Fibroblast of upper back skin (primary cell): ENCODE measurements at places on chromosomes 11 and 22.

- DNase-seq = no peak
Measured at GRCh38 chr11:98277251-98277912, 743.4 kb upstream of the CNTN5 start.

DNA sequence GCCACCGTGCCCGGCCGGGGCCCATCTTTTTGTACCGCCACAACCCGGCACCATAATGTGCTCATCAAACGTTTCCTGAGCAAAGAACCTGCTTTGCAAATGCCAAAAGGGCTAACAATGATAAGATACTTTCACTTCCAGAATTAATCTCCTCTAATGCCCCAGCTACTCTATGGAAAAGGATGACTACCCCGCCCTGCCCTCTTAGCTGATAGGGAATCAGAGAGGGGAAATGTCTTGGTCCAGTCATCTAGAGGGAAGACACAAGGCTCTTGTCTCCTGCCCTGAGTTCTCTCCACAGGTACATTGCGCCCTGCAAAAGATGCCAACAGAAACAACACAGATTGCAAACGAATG is 586 bp downstream of the TTLL1 start:
- DNase-seq = no peak

GRCh38 chr22:49992921-49993648 is 19.5 kb downstream of the IL17REL start:
- DNase-seq = peak; percentile 28

GRCh38 chr22:30996462-30996861 is 27.4 kb downstream of the TUG1 start:
- no peak for DNase-seq

DNA sequence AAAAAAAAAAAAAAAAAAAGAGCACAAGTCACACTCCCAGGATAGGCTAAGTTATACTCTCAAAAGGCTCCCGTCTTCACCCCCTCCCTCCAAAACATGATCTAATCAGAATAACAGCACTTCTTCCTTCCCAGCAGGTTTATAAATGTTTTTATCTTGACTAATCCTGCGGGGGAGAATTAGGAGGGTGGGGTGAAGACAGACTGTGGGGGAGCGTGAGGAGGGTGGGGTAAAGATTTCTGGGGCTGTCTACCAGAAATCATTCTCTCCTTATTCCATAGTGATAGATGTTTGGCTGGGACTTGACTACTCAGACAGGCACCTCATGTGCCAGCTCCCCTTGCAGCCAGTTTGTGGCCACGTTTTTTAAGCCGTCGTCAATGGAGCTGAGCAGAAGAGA is 17.0 kb downstream of the KCNE3 start:
- no peak for DNase-seq

GRCh38 chr11:58757439-58757838 is 25.7 kb upstream of the GLYAT start:
- DNase-seq = no peak

GRCh38 chr11:1564535-1565172 is 7.4 kb downstream of the DUSP8 start:
- DNase-seq = peak; percentile 91

- DNase-seq = no peak
Measured at GRCh38 chr22:48071828-48072227, 1309.4 kb downstream of the TBC1D22A start.

DNA sequence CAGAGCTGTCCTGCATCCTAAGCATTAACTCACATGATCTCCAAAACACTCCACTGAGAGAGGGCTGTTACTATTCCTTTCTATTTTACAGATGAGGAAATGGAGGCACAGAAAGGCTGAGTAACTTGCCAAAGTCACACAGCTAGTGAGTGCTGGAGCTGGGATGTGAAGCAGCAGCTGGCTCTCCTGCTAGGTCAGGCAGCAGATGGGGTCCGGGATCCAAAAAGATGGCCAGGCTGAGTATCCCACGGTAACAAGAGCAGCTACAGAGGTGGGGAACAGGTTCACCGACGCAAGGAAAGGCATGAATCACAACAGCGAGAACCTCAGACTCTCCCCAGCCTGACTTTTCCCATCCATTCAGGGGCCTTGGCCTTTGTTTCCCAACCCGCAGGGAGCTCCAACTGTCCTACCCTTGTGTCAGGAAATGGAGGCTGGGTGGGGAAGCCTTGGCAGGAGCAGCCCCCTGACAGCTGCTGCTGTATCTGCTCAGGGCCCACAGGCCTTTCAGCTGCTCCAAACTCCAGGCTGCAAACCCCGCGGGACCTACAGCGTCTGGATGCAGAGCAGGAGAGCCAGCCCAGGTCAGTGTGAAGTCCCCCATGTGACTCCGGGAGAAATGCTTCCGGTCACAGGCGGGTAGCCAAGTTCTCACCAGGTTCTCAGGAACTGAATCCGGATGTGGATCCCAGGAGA is 29.5 kb downstream of the DKK3 start:
- DNase-seq = peak; percentile 74

- DNase-seq = peak; percentile 91
Measured at GRCh38 chr11:130478204-130478701, 29.8 kb downstream of the ADAMTS15 start.
